ENCODE measurements at places on chromosomes 7 and 10.

DNA sequence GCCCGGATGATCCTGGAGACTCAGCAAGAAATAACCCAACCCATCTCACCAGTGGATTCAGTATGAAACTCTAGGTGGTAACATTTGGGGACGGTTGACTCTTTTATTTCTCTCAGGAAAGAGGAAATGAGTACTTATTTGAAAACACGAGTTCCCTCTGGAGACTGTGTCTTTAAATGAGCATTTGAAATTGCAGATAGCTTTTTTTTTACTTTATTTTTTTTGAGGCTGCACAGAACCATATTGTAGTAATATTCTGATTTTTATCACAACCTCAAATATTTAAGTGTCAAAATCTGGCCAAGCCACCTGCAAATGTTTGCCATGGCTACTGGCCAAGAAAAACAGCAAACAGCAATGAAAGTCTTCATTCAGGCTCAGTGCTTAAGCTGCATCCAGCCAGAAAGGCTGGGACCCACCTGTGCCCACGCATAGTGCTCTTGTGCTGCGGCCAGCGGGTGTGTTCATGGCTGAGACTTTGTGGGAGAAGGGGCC lies 160.8 kb downstream of the CREB5 start:
- no peaks in the 10 kb centered on the region for H3K4me1 ChIP-seq
- H3K27ac ChIP-seq, result no peak overlapping the region
- DNase-seq, result no peak
- H3K4me3 ChIP-seq, result no peak overlapping the region
- no peaks in the 10 kb centered on the region for H3K27me3 ChIP-seq
- H3K36me3 ChIP-seq, result no peaks in the 10 kb centered on the region

GRCh38 chr10:94991243-94991888 lies 52.9 kb downstream of the CYP2C9 start:
- no peaks in the 10 kb centered on the region for H3K36me3 ChIP-seq
- H3K4me1 ChIP-seq, result no peaks in the 10 kb centered on the region
- no peak for DNase-seq
- no peak overlapping the region for H3K27ac ChIP-seq
- no peak overlapping the region for H3K4me3 ChIP-seq

DNA sequence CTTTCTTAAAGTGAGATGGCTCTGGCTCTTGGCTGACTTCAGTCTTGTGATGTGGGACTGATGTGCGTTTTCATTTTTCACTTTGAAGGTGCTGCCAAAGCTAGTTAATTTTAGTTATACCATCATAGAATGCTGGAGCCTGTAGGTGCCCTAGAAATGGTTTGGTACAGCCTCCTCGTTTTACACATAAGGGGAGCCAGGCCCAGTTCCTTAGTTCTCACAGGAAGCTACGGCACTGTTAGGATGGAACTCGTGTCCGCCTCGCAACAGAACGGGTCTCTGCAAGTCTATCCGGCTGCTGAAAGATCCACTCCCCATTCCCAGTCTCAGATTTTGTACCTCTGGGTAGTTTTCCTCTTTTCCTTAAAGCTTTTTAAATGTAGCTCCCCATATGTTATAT lies 173.2 kb upstream of the PRPS1L1 start:
- no peak for DNase-seq
- no peak overlapping the region for H3K4me3 ChIP-seq
- no peaks in the 10 kb centered on the region for H3K27me3 ChIP-seq
- H3K27ac ChIP-seq, result no peak overlapping the region

GRCh38 chr10:116752969-116753665 lies 10.8 kb upstream of the HSPA12A start:
- H3K36me3 ChIP-seq, result no peaks in the 10 kb centered on the region
- H3K27me3 ChIP-seq, result peaks cover 7% of the 10 kb centered on the region
- H3K4me3 ChIP-seq, result no peak overlapping the region
- no peak overlapping the region for H3K27ac ChIP-seq

DNA sequence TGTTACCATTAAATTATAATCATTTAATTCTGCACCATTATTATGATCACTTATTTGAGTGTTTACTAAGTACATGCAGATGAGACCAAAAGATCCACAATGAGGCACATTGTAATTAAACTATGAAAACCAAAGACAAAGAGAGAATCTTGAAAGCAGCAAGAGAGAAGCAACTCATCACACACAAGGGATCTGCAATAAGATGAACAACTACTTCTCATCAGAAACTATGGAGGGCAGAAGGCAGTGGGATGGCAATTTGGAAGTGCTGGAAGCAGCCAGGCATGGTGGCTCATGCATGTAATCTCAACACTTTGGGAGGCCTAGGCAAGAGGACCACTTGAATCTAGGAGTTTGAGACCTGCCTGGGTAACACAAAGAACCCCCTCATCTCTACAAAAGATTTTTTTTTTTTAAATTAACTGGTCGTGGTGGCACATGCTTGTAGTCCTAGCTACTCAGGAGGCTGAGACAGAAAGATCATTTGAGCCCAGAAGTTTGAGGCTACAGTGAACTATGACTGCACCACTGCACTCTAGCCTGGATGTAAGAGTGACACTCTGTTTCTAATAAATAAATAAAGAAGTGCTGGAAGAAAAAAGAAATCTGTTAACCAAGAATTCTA lies 47.7 kb downstream of the CDK6 start:
- H3K4me3 ChIP-seq, result no peak overlapping the region
- no peak overlapping the region for H3K27ac ChIP-seq
- H3K27me3 ChIP-seq, result no peaks in the 10 kb centered on the region
- H3K36me3 ChIP-seq, result no peaks in the 10 kb centered on the region
- no peaks in the 10 kb centered on the region for H3K4me1 ChIP-seq
- no peak for DNase-seq

DNA sequence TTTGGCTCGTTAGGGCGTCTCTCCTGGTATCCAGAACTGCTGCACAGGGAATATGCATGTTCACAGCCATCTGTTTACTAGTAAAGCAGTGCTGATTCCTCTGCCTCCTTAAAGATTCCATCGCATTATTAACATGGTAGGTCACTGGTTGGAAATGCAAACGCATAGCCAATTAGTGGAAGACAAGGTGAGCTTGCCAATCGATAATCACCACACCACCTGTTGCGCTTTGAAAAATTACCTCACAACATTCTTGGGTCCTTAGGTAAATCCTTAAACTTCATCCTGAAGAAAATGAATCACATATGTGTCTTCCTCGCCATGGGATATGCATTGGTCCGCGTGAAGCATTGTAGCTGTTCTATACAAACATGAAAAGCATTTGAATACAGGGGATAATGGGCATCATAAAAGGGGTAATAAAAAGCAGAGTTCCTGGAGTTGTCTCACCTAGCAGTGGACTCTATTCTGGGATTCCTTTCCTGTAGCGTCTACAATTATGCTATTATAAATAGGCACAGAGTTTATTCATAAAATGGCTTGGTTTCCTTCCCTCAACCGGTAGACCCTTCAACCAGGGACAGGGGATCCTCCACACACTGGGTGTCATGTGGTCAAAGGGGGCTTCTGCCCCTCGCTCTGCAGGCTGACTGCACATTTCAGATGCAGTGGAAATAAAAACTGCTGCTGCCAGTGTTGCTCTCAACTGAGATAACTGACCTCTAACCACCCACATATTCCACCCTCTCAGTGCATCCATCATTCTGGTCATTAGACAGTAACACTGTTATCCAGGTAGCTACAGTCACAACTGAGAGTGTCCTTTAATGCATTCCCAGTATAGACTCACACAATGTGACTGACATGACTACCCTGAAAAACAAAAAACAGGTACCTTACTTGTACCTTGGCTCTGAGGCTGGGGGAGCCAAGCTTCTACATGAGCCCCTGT lies 389.2 kb upstream of the NFE2L3 start:
- no peak for DNase-seq
- no peaks in the 10 kb centered on the region for H3K36me3 ChIP-seq
- H3K4me3 ChIP-seq, result no peak overlapping the region
- H3K27ac ChIP-seq, result no peak overlapping the region

DNA sequence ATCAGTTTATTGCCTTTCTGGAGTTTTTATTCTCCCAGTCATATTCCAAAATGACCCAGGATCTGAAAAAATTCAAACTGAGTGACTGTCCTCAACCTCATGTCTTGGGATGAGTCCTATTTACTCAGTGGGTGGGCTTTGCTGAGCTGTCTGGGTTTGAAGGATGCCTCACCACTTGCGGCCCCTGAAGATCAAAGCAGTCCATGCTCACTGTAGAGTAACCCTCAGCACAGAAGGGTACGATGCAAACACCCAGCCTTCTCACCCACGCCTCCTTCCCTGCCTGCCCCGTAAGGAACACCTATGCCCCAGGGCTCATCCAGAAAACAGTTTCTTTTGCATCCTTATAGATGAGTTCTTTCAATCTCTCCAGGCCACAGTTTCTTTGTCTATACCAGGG lies 42.2 kb upstream of the GRB10 start:
- H3K4me3 ChIP-seq, result no peak overlapping the region
- H3K36me3 ChIP-seq, result no peaks in the 10 kb centered on the region
- H3K27ac ChIP-seq, result no peak overlapping the region
- no peaks in the 10 kb centered on the region for H3K27me3 ChIP-seq
- DNase-seq, result no peak
- no peaks in the 10 kb centered on the region for H3K4me1 ChIP-seq

DNA sequence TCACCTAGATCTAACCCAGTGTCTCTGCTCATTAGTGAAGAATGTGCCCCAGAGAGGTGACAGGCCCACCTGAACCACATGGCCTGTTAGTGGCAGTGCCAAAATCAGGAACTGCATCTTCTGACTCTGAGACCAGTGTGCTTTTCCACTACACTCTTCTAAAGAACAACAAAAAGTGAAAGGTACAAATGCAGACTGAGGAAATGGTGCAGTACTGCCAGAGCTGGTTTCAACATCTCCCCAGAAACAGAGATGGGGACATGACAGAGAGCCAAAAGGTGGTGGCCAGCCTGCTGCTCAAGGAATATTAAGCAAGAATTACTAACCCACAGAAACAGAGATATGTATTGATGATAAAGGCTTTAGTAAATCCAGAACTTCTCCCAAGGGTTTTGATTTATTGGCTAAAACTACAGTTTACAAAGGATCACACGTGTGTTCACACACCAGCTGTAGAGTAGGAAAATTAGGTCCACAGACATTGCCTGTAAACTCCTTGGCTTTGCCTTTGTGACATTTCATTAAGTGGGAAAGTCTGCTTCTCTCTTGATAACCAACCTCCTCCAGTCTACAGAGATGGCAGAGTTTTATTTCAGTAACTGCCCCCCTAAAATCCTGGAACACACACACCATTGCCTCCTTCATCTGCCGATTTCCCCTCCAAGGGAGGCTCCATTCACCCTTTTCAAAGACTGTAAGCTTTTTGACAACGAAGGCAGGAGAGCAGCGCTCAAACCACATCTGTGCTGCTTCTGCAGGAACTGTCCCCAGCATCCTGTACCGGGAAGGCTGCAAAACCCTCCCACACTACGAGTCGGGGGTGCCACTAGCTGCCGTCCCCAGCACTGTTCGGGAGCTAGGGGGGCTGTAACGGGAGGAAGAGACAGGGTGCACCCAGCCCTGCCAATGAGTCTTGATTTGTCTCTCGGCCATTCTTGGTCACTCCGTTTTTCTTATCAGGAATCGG lies 29.8 kb downstream of the GSDME start:
- H3K36me3 ChIP-seq, result no peaks in the 10 kb centered on the region
- peaks cover 4% of the 10 kb centered on the region for H3K4me1 ChIP-seq
- no peak overlapping the region for H3K4me3 ChIP-seq
- no peaks in the 10 kb centered on the region for H3K27me3 ChIP-seq
- DNase-seq, result no peak

DNA sequence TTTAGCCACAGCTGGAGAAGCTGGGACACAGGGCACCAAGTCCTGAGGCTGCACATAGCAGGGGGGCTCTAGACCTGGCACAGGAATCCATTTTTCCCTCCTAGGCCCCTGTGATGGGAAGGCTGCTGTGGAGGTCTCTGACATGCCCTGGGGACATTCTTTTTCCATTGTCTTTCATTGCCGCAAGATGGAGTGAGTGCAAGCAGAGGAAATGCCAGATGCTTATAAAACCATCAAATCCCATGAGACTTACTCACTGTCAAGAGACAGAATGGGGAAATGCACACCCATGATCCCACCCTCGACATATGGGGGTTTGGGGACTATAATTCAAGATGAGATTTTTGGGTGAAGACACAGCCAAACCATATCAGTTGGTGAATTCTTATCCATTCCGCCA lies 94.7 kb upstream of the FERD3L start:
- no peaks in the 10 kb centered on the region for H3K4me1 ChIP-seq
- no peak overlapping the region for H3K4me3 ChIP-seq

DNA sequence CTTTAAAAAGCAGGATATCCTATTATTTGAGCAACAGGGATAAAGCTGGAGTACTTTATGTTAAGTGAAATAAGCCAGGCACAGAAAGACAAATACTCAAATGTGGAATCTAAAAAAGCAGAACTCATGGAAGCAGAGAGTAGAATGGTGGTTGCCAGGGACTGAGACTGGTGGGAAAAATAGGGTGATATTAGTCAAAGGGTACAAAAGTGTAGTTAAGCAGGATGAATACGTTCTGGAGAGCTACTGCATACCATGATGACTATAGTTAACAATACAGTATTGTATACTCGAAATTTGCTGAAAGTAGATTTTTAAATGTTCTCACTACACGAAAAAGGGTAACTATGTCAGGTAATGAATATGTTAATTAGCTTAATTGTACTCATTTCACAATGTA lies 125.5 kb upstream of the VSTM2A start:
- no peaks in the 10 kb centered on the region for H3K27me3 ChIP-seq
- no peaks in the 10 kb centered on the region for H3K36me3 ChIP-seq
- DNase-seq, result no peak
- H3K27ac ChIP-seq, result no peak overlapping the region

- no peak for DNase-seq
- H3K4me3 ChIP-seq, result no peak overlapping the region
- no peak overlapping the region for H3K27ac ChIP-seq
- no peaks in the 10 kb centered on the region for H3K36me3 ChIP-seq
- no peaks in the 10 kb centered on the region for H3K4me1 ChIP-seq
These were observed 115.2 kb downstream of the SORBS1 start for GRCh38 chr10:95445837-95446486.

All from effector memory CD4-positive, alpha-beta T cell (primary cell).